ENCODE measurements at places on chromosomes 11 and 22.

- DNase-seq, result no peak
These were observed 17.0 kb upstream of the CHADL start for GRCh38 chr22:41257696-41258095.

- DNase-seq, result no peak
These were observed 31.1 kb downstream of the FADS3 start for GRCh38 chr11:61860054-61860903.

DNA sequence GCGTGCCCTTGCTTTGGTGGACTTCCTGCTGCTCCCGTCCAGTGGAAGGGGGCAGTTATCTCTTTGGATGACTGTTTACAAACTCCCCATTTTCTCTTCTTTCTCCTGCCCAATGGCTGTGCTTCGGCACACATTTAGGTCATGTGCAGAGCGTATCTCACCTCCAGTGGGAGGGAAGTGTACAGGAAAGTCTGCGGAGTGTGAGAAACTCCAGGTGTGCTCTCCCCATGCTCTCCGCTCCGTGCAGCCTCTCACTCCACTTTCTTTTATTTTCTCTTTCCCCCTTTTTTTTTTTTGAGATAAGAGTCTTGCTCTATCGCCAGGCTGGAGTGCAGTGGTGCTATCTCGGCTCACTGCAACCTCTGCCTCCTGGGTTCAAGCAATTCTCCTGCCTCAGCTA is 11.9 kb upstream of the TEF start:
- DNase-seq, result no peak

GRCh38 chr11:57315491-57315890 is 9.3 kb downstream of the TNKS1BP1 start:
- DNase-seq, result no peak

DNA sequence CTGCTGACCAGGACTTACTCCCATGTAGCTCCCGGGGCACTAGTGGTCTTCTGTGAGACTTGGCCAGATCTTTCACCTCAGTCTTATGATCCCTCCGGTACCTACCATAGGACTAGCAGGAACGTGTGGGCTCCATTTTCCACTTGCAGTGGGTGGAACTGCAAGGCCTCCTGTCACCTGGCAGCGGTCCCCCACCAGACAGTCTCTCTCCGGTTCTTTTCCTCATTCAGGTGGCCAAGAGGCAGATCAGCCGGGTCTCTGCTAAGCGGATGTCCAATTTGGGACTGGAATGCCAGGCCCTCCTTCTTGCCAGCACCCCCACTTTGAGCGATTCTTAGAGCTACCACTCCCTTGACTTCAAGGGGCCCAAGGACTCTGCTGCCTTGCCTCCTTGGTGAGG is 158.9 kb downstream of the NAV2 start:
- DNase-seq, result no peak

GRCh38 chr11:127506126-127506525 is 505.6 kb upstream of the KIRREL3 start:
- no peak for DNase-seq

DNA sequence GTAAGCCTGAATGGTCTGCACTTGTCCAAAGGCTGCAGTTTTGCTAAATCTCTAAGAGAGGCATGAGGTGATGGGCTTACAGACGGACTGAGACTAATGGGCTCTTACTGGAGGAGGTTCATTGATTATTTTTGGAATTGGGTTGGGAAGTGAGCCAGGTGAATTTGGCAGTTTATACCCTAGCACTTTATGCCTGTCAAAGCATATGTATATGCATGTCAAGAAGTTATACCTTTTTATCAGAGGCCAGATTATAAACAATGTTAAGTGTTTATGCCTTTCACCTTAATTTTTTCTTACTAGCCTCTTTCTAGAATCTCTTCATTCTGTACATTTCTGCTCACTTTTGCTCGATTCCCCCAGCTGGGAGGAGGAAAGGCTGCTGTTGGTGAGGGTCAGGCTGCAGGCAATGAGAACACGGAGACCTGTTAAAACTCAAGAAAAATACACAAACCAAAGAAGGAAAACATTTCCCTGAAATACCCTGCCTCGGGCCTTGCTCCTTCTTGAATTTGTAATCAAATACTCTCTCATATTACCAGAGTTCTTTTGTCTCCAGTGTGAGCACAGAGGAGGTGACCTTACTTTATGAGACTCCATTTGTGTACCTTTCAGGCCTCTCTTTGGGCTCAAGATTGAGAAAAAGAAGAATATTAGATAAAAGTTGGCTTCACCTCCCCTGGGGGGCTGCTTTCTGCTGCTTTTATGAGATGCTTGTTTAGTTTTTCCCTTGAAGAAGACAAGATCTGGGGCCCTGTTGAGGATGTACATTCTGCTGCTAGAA is 19.6 kb downstream of the NAT10 start:
- no peak for DNase-seq

DNA sequence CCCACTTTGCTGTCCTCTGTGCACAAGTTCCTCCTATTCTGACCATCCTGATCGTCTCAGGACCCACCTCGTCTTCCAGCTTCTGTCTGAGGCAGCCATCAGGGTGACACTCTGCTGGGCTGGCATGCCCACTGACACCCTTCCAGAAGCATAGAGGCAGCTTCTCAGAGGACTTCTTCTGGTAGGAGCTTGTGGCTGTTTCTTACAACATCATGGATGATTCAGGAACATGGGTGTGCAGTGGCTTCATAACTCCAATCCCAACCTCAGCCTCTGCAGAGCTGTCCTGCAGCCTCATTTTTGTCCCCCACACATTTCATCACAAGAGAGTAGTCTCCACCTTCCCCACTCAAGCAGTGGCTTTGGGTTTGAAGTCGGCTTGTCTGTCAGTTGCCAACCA is 20.9 kb upstream of the CTR9 start:
- DNase-seq, result no peak

DNA sequence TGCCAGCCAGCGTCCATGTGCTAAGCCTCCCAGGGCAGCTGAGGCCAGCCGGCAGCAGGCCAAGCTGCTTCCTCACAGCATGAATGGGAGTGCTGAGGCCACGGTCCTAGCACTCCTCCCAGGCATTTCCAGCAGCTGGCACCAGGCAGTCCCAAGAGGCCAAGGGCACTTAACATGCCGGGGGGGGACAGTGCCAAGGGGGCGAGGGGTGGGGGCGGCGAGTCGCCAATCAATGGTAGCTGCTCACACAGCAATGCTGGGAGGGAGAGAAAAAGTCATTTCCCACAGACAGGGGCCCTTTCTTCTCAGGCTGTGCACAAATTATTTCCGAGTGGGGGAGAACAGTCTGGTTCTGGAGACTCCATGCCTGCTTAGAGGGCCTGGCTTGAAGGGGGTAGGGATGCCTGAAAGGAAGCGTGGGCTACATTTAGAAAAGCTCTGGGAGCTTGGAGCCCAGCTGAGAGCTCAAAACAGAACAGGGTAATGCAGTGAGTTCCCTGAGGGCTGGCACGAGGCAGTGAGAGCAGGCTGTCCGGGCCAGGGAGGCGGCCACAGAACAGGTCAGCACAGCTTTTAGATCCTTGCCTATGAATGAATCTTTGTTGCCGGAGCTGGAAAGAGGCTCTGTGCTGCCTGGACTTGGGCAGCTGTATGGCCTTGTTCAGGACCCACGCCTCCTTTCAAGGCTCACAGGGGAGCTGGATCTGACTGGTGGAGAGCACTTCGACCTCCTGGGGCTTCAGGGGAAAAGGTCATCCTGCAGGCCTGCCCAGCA is 14.4 kb upstream of the TBC1D10A start:
- no peak for DNase-seq

GRCh38 chr11:26350002-26350401 is 18.1 kb downstream of the ANO3 start:
- DNase-seq, result no peak

DNA sequence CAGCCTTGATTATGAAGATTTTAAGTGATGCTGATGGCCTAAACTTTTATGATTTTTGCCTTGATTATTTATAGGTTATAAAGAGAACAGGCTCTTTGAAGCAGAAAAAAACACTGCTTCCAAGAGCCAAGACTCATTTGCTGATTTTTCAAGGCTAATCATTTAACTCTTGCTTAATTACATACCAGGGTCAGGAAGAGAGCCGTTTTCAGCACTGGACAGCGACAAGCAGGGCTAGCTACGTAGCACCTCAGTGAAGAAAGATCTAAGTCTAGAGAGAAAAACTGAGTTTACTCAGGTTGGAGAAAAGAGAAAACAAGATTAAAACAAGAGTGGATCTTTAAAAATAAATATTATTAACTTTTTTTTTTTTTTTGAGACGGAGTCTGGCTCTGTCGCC is 615.4 kb upstream of the B3GAT1 start:
- no peak for DNase-seq

DNA sequence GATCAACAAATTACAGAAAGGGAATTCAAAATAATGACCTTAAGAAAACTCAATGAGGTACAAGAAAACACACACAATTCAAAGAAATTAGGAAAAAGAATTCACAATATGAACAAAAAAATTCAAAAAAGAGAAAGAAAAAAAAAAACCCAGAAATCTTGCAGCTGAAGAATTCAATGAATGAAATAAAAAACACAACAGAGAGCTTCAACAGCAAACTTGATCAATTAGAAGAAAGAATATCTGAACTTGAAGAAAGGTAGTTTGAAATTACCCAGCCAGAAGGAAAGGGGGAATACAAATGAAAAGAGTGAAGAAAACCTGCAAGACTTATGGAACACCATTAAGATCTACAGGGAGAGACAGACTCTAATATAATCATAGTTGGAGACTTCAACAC is 52.8 kb downstream of the USP35 start:
- DNase-seq, result no peak

DNA sequence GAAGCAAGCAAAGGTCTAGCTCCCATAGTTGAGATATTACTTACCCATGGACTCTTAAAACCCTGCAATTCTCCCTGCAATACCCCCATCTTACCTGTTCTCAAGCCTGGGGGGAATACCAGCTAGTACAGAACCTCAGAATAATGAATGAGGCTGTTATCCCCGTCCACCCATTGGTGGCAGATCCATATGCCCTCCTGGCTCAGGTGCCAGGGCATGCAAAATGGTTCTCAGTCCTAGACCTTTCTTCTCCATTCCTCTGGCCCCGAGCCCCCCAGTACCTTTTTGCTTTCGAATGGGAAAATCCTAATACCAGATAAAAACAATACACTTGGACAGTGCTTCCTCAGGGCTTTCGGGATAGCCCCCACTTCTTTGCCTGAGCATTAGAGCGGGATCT is 86.4 kb downstream of the PIWIL4 start:
- no peak for DNase-seq

DNA sequence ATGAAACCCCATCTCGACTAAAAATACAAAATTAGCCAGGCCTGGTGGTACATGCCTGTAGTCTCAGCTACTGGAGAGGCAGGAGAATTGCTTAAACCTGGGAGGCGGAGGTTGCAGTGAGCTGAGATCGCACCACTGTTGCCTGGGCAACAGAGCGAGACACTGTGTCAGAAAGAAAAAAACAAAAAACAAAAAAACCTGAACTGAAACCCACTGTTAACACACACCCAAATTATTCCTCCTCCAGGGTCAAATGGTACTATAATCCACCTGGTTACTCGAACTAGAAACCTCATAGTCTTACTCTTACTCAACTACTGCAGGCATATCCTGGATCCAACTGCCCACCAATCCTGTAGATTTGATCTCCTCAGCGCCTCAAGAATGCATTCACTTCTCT is 35.5 kb downstream of the USP28 start:
- no peak for DNase-seq

GRCh38 chr22:43313244-43313889 is 29.8 kb downstream of the SCUBE1 start:
- DNase-seq, result no peak

GRCh38 chr11:104390651-104391050 is 226.7 kb upstream of the PDGFD start:
- DNase-seq, result no peak

DNA sequence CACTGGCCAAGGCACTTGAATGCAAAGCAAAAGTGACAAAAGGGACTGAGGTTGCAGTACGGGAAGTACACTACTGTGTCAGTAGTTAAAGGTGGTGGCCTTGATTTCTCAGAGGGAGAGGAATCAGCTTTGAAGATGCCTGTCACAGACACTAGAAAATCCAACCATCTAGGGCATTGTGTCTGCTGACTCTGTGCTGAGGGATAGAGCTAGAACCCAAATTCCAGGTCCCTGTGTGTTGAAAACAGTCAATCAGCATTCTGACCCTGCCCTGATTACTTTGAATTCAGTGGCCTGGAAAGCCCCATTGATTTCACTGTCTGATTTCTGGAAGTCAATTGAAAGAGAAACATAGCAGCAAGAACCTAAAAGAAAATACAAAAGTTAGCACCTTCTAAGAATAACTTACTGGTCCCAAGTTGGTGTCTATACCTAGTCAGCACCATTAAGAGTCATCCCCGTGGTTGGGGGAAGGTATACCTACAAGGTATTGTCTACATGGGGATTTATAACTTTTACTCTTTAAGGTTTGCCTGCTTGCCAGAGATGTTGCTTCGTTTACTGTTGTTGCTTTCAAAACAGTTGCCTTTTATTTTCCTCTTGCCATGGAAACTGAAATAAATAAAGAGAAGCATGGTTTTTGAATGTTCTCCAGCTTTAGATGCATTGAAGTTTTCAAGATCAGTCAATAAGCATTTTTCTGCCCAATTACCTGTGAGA is 97.3 kb downstream of the PDHX start:
- no peak for DNase-seq

GRCh38 chr11:35169754-35170153 is 30.8 kb downstream of the CD44 start:
- DNase-seq, result no peak

DNA sequence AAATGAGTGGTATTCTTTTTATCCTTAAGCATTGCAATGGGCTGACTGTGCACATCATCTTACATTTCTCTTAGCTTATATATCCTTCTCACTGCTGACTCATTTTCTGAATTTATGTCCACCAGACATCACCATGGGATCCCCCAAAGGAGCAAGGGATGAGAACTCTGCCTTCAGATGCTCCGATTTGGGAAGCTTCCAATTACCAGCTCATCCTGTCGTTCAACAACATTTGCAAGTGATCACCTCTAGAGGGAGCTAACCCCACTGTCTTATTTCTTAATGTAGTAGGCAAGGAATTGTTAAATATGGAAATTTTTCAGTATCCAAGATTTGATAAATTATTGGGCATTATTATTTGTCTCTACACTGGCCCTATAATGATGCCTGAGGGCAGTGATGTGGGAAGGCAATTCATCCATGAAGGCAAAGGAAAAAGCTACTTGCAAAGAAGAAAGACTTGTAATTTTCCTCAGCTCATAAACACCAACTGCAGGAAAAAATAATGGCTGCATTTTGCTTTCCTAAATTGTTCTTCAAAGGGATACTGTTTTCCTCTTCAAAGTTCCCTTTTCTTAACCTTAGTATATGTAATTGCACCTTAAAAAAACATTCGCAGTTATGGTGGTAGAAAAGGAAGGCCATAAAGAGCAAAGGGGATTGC is 102.4 kb upstream of the FSHB start:
- DNase-seq, result no peak

DNA sequence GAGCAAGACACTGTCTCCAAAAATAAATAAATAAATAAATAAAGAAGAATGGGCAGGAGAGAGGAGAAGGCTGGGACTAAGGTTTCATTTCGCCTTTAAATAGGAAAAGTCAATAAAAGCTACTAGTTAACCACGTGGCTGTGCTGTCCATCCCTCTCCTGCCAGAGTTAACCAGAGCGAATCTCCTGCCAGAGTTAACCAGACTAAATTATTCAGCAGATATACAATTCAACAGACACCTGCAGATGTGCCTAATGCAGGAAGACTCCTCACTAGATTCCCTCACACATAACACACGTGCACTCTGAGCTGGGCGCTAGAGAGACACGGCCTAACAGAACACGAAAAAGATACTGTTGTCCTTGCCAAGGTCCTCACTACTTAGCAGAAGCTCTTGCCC is 156.1 kb downstream of the IGLL1 start:
- DNase-seq, result no peak

All from activated effector memory CD4-positive, alpha-beta T cell treated with anti-CD3 and anti-CD28 coated beads, Interleukin-2, amount 50 U/mL, for 16 hours (primary cell).